ENCODE measurements at places on chromosomes 3 and 15.

- no peak for DNase-seq
Measured at GRCh38 chr3:16063603-16064002, 110.9 kb upstream of the GALNT15 start.

- DNase-seq, result no peak
Measured at GRCh38 chr15:23467110-23467600, 20.1 kb upstream of the GOLGA6L2 start.

GRCh38 chr3:140704733-140705132, 26.9 kb downstream of the TRIM42 start:
- no peak for DNase-seq

DNA sequence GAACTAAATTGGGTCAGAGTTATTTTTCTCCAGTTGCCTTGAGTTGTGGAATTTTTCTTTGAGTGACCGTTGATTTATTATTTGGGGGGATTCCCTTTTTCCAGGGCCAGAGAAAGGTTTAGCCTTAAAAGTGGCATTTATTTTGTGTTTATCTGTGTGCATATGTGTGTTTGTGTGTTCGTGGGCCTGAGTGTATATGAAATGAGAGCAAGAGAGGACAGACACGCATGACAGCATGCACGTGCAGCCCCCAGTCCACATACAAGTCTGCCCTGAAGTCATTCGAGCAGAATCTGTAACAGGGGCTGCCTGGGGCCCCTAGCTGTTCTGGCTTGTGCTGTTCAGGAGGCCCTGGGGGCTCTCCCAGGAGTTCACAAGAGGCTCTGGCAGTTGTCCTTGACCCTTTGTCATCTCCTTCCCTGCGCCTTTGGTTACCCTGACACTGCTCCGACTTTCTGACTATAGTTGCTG, 18.3 kb upstream of the TRAK1 start:
- DNase-seq, result no peak

DNA sequence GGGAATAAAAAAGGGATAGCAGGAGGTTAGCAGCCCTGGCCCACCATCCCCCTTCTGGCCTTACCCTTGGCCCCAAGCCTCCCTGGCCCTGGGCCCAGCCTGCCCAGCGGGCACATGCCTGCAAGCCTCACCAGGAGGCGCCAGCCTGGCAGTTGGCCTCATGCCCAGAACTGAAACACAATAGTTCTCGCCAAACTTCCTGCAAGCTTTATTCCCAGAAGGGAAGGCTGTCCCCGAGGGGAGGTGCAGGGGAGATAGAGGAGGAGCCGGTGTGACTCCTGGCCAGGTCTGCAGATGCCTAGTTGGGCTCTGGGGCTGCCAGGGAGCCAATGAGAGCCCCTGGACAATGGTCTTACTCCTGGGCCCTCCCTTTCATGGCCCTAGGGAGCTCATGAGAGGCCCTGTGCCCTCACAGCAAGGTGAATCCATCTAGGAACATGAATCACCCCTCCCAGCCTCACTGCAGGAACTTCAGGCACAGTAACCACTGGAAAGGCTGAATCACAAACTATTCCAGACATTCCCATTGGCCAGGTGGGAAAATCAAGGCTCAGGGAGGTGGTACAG, 4.0 kb downstream of the CCDC33 start:
- no peak for DNase-seq

- peak; percentile 26 for DNase-seq
Measured at GRCh38 chr3:13069495-13069894, 3.7 kb downstream of the IQSEC1 start.

DNA sequence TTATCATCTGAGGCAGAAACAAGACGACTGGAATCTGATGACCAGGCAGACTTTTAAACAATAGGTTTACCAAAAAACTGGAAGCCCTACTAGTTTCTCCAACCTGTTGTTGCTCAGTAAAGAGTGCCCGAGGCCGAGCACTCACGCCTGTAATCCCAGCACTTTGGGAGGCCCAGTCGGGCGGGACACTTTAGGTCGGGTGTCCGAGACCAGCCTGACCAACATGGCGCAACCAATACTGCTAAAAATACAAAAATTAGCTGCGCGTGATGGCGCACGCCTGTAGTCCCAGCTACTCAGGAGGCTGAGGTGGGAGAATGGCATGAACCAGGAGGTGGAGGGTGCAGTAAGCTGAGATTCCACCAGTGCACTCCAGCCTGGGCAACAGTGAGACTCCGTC, 1.1 kb upstream of the WDR5B start:
- DNase-seq, result no peak

GRCh38 chr3:12420393-12420792, 63.9 kb upstream of the TSEN2 start:
- no peak for DNase-seq

DNA sequence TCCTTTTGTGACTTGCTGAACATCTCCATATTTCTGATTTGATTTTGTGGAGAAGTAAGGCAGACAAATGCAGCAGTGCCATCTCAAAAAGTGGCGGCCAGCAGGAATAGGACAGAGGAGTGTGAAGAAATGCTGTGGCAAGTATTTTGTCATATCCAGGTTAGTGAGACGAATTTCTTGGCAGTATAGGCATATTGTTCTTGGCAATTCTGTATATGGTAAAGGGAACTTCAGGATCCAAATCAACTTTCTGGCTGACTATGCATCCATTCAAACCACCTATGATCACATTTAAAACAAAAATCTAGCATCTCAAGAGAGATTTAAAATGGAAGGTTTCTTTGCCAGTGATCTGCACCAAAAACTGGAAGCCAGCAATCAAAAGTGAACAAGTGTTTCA, 228.0 kb downstream of the DTWD1 start:
- DNase-seq, result no peak

DNA sequence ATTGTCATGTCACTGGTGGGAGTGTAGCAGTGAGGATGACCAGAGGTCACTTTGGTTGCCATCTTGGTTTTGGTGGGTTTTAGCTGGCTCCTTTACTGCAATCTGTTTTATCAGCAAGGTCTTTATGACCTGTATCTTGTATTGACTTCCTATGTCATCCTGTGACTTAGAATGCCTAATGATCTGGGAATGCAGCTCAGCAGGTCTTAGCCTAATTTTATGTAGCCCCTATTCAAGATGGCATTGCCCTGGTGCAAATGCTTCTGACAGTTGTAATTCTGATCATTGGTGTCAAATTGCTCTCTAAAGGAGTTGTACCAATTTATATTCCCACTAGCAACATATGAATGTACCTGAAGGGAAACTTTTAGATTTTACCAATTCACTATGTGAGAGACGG, 74.4 kb downstream of the STRIT1 start:
- no peak for DNase-seq
